ENCODE measurements at places on chromosomes 7 and 10.

DNA sequence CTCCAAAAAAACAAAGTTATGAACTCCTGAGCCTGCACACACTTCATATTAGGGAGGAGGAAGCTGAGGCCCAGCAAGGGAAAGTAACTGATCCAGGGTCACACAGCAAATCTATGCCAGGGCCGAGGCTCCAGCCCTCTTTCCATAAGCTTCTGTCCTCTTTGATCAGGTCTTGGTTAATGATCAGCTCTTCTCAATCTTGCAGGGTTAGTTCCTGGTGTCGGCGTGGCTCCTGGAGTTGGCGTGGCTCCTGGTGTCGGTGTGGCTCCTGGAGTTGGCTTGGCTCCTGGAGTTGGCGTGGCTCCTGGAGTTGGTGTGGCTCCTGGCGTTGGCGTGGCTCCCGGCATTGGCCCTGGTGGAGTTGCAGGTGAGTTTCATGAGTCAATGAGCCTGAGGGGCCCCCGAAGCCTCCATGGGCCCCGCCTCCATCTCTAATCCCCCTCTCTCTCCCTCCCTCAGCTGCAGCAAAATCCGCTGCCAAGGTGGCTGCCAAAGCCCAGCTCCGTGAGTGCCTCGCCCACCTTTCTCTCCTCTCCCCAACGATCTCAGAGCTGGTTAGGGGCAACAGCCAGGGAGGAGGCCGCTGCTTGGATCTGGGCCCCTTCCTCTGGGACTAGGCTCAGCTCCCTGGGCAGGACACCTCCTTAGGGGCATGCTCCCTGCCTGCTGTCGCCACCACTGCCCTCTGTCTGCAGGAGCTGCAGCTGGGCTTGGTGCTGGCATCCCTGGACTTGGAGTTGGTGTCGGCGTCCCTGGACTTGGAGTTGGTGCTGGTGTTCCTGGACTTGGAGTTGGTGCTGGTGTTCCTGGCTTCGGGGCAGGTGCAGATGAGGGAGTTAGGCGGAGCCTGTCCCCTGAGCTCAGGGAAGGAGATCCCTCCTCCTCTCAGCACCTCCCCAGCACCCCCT, 23.7 kb upstream of the LIMK1 start:
- DNase-seq, result no peak

GRCh38 chr10:97731346-97732051, 5.4 kb upstream of the ZFYVE27 start:
- DNase-seq, result no peak

- no peak for DNase-seq
Measured at GRCh38 chr7:155863721-155864151, 51.5 kb upstream of the SHH start.

- DNase-seq, result no peak
Measured at GRCh38 chr7:39414224-39415035, 151.8 kb upstream of the YAE1 start.

DNA sequence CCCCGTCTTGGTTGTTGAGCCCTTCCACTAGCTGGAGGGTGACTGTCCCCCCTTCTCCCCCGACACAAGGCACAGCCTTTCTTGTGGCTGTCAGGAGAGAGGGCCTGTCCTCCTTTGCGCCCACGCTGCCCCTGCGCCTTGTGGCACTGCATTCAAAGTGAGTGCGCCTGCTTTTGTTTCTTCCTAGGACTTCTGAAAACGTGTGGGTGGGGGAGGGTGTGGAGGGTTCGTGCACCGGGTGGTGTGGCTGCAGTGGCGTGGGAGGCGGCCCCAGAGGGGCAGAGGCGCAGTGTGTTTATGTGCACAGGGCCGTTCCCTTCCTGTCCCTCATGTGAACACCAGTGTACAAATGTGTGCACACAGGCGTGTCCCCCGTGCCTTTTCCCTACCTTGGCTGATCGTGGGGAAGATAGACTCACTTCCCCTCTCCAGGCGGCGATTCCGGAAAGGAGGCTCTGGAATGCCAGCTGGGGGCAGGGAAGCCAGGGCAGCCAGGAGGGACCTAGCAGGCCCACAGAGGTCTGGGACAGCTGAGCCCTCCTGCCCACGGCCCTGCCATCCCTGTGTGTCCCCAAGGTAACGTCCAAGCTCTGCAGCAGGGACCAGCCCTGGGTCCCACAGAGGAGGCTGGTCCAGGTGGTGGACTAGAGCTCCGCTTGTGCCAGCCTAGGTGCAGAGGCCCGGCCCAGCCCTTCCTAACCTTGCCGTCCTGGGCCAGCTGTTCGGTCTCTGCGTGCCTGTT, 88.8 kb downstream of the LHPP start:
- DNase-seq, result no peak

DNA sequence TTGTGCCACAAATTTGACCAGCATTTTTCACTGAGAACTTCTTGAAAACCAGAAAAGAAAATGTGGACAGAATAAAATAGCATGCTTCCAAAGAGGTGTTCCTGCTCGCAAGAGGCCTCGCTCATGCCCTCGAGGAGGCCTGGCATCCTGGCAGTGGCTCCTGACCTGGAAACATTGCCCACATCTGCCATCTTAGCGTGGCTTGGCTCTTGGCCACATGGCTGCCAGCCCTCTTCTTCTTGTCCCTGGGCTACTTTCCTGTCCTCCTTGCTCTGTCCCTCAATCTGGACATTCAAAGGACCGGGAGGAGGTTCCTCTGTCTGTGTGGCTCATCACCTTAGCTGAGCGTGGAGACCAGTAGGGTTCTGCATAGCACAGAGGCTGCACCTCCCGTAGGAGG, 131.6 kb upstream of the TMEM72 start:
- DNase-seq, result no peak

GRCh38 chr7:149715476-149715875, 57.9 kb downstream of the ZNF467 start:
- no peak for DNase-seq

All from NCI-H1436 treated with DMSO at 0.1 percent for 48 hours (cell line).